Putamen (tissue), 1 donor: ENCODE measurements at places on chromosomes 11 and 22.

GRCh38 chr11:128776069-128776423 lies 82.2 kb downstream of the FLI1 start:
- no peak for DNase-seq

DNA sequence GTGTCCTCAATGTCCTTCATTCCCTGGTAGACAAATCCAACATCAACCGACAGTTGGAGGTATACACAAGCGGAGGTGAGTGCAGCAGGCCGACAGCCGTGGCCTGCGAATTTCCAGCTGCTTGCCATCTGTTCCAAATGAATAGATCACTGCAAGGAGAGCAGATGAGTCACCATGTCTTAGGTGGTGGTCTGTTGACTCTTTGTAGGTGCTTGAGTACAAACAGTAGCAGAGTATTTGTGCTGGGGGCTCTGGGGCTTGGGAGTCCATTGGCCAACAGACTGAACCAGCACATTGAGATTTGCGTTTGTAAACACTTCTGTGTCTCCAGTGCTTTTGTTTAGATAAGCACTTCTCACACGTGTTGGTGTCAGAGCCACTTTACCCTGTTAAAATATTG lies 21.1 kb downstream of the EIF3L start:
- DNase-seq = no peak

GRCh38 chr11:41799754-41800153 lies 340.3 kb upstream of the LRRC4C start:
- DNase-seq = no peak

- DNase-seq = no peak
These were observed 205.3 kb downstream of the TBC1D22A start for GRCh38 chr22:46967445-46968358.

DNA sequence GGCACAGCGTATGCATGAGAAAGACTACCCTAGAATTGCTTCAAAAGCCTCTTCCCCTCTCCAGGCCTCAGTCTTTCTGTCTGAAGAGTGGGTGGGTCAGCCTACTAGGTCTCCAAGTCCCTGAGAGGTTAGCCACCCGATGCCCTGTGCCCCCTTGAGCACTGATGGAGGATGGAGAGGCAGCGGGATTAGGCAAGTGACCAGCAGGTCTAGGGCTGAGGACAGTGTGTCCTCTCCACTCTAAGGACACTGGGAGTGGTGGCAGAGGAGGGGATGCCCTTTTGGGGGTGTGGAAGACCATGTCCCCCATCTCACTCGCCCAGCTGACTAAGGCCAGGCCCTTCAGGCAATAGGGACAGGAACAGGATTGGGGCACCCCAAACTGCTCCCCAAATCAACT lies 72.2 kb upstream of the WNT11 start:
- no peak for DNase-seq

GRCh38 chr11:104061853-104062521 lies 25.5 kb downstream of the DDI1 start:
- no peak for DNase-seq

DNA sequence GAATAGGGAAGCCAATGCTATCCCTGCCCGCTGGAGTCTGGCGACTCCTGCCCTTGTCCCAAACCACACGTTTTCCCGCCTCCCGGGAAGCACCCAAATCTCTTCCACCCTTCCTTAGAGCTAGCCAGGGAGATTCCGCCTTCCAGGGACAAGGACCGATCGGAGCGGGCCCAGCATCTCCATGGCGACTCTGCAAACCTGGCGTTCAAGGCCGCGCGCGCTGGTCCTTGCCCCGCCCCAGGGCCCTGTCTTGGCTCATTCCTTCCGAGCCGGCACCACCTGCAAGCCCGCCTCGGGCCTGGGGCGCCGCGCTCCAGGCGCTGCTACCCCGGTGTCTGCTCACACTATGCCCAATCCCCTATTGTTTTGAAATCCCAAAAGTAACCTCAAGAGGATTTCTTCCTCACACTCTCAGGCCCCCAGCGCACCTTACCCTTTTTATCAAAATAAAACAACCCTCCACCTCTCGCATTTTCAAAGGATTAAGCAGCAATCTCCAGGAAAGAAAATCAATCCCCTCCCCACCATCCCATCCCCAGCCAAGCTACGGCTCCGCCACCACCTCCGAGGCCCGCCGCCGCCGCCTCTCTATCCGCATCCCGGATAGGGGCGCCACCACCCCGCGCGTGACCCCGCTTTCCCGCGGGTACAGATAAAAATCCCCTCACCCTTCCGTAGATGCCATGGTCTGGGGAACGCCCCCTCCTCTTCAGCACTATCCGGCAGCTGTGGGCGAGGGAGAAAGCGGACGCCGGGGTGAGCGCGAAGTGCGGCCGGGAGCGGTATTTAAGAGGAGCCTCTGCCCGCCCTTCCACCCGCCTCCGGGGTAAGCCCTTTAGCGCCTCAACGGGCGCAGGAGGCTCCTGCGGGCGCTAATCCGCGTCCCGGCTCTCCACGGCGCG lies 825 bp downstream of the SLC1A2 start:
- DNase-seq = no peak

DNA sequence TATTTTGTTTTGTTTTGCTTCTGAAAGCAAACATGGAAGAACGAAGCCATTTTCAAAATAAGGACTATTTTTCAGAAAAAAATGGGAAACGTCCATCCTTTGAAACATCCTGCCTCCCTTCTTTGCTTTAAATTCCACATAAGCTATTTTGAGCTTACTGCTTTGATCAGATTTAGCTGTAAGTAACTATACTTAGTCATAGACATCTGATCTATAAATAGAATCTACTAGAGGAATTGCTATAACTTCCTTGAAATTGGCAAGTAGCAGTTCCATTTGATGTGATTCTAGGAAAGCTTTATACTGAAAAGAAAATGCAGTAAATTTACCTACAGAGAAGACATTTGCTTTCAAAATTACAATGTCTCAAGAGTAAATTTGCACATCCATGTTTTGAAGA lies 305.8 kb downstream of the TTC28 start:
- no peak for DNase-seq

DNA sequence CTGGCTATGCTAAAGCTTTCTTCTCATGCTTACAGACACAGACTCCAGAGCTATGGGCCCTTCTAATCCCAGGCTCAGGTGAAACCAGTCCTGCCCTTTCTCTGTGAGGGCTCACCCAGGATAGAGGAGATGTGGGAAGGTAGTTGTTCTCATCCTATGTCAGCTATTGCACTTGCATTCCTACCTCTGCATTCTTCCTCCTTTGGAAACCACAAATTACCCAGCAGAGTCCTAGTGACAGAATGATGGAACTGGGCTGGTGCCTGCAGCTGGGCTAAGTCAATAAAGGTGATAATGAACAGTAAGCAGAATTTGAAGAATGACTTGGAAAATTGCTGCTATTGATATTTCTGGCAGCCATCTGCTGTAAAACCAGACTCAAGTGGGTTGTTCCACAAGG lies 560.0 kb downstream of the TMEM135 start:
- DNase-seq = no peak

- DNase-seq = no peak
These were observed 17.7 kb downstream of the DCHS1 start for GRCh38 chr11:6637871-6638270.

DNA sequence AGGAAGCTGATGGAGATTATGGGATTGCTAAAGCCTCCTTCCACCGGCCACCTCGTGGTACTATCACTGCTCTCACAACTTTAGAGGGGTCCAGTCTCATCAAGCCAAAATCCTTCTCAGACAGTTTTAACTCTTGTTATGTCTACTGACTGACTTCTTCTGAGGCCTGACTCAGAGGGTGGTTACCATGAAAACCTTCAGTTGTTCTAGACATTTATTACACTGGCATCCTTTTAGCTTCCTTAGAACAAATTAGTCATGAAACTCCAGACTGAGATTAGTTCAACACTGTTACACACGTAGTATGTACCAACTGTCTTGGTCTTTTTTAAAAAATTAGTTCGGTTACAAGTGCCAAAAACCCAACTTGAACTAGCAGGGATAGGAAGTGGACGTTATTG lies 7.5 kb downstream of the DIXDC1 start:
- DNase-seq = no peak

DNA sequence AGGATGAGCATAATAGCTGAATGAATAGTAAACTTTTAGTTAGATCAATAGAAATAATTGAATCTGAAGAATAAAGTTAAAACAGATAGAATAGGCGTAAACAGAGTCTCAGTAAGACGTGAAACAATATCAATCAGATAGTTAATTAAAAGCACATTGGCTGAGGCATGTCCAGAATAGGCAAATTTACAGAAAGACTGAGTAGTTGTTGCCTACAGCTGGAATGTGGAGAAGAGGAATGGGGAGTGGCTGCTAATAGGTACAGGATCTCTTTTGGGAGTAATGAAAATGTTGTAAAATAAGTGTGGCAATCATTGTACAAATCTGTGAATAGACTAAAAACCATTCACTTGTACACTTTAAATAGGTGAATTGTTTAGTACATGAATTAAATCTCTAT lies 36.3 kb upstream of the ME3 start:
- DNase-seq = no peak

GRCh38 chr22:39907605-39908097 lies 6.8 kb downstream of the GRAP2 start:
- no peak for DNase-seq
